ENCODE measurements at places on chromosomes 13 and 19. TPM values are rescaled to one million over a fixed set of nuclear protein-coding genes. Genes with fewer than 3 reads are reported as not detected.

Gene MEIOSIN
- total RNA-seq: not detected

Gene CYSLTR2
- not detected for total RNA-seq

Gene CYP4F12
- total RNA-seq: not detected

Gene PRRG2
- total RNA-seq: 0.75 TPM

Gene ATP4B
- not detected for total RNA-seq

Gene OXGR1
- total RNA-seq: not detected

Gene NLRP7
- 0.22 TPM for total RNA-seq

Gene PSG3
- total RNA-seq: not detected

Gene ALOX5AP
- total RNA-seq: 0.25 TPM

Gene C3
- total RNA-seq: 0.22 TPM

Gene FOXA3
- total RNA-seq: not detected

Gene HPN
- not detected for total RNA-seq

Gene IFNL4
- total RNA-seq: not detected

Gene PVR
- 118 TPM for total RNA-seq

Gene IRGC
- total RNA-seq: not detected

Gene SYCN
- not detected for total RNA-seq

Gene DNMT1
- 38.0 TPM for total RNA-seq

Gene SIGLEC8
- not detected for total RNA-seq

Gene SYNE4
- total RNA-seq: not detected

Gene SELENOV
- total RNA-seq: not detected

Gene EHD2
- total RNA-seq: 164 TPM

Gene ADGRE3
- under 0.01 TPM for total RNA-seq

Gene ZNF844
- 13.2 TPM for total RNA-seq

Gene ZNF525
- total RNA-seq: 6.5 TPM

Gene TMPRSS9
- not detected for total RNA-seq

Gene HNRNPM
- total RNA-seq: 123 TPM

Gene CAMSAP3
- not detected for total RNA-seq

Gene AMH
- total RNA-seq: 0.66 TPM

Gene IL17D
- total RNA-seq: 1.4 TPM

Gene MIR17HG
- total RNA-seq: 12.3 TPM

Gene MAB21L1
- under 0.01 TPM for total RNA-seq

Gene FCER2
- not detected for total RNA-seq

Gene CNN1
- total RNA-seq: 37.0 TPM

Gene CNMD
- total RNA-seq: not detected

Gene ZNF229
- total RNA-seq: 11.0 TPM

Gene ZNF567
- total RNA-seq: 4.0 TPM

Gene RUBCNL
- total RNA-seq: 20.0 TPM

Gene RFPL4AL1
- not detected for total RNA-seq

Gene IRF3
- total RNA-seq: 45.6 TPM

Gene LILRB3
- not detected for total RNA-seq

Gene FBN3
- total RNA-seq: not detected

Gene LHFPL6
- 54.1 TPM for total RNA-seq

Gene CD37
- not detected for total RNA-seq

Gene PSMC4
- 166 TPM for total RNA-seq

Gene OR7D4
- not detected for total RNA-seq

Gene PEAK3
- total RNA-seq: not detected

Gene TTYH1
- total RNA-seq: not detected

Gene PLPPR3
- total RNA-seq: not detected

Gene STOML3
- not detected for total RNA-seq

Gene MBD3L2
- total RNA-seq: not detected

Gene CCDC124
- 36.0 TPM for total RNA-seq

Gene C19orf38
- total RNA-seq: not detected

Gene CRX
- not detected for total RNA-seq

Data from uterine smooth muscle cell (primary cell).